ENCODE measurements at places on chromosomes 6 and 20.

GRCh38 chr6:31771992-31772358 lies 5.2 kb downstream of the VWA7 start:
- no peak for DNase-seq

- DNase-seq, result no peak
Measured at GRCh38 chr6:2514965-2515543, 235.7 kb downstream of the MYLK4 start.

GRCh38 chr6:1322696-1323219 lies 10.9 kb downstream of the FOXQ1 start:
- DNase-seq, result no peak

DNA sequence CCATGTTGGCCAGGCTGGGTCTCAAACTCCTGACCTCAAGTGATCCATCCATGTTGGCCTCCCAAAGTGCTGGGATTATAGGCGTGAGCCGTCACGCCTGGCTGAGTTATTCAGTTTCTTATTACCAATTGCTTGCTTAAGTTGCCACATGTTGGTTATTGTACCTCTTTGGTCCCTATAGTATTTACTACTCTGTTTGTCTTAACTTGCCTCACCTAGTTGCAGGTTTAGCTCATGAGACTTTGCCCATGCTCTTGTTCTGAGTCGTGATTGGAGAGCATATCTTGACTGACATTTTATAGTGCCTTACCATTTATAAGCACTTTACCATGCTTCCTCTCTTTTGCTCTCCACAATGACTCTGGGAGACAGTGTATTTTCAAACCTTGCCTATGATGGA lies 134.2 kb upstream of the HDGFL1 start:
- DNase-seq, result no peak

GRCh38 chr6:110337486-110337885 lies 20.7 kb downstream of the METTL24 start:
- DNase-seq, result no peak

DNA sequence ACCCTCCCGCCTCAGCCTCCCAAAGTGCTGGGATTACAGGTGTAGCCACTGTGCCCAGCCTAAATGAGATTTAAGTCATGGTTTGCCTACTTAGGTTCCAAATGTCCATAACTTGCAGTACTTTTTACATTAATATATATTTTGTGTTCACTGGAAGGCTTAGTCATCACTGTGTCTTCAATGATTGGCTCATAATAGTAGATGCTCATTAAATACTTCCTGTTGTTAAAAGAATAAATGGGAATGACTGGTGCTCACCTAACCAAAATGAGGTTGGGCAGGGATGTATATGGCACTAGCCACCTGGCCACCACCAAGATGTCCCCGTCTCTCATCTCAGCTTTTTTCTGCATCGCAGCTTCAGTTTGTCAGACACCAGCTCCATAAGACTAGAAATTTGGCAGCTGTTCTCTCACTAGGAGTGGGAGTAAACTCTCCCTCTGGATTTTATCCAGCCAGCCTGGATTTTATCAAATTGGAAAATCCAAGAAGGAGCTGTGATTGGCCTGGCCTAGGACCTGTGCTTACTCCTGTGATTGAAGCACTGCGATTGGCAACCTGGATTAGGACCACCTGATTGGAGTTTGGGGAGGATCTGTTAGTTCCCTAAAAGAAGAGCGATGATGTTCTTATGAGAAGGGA lies 1.1 kb upstream of the GLO1 start:
- no peak for DNase-seq

DNA sequence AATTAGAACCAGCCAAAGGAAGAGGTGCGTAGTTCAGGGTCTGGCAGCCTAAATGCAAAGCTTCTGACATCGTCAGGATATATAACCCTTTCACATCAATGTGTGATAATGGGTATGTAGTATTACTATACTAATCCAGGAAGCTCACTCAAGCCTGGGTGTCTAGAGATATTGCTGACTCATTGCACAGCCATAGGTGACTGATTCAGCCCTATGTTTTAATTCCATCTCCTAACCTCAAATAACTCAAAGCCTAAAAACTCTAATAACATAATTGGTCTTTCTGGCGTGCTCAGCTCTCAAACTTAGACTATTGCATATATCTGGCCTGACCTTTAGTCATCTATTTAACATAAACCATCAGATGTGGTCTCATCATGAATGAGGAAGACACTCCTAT lies 658.4 kb downstream of the TBC1D32 start:
- no peak for DNase-seq

DNA sequence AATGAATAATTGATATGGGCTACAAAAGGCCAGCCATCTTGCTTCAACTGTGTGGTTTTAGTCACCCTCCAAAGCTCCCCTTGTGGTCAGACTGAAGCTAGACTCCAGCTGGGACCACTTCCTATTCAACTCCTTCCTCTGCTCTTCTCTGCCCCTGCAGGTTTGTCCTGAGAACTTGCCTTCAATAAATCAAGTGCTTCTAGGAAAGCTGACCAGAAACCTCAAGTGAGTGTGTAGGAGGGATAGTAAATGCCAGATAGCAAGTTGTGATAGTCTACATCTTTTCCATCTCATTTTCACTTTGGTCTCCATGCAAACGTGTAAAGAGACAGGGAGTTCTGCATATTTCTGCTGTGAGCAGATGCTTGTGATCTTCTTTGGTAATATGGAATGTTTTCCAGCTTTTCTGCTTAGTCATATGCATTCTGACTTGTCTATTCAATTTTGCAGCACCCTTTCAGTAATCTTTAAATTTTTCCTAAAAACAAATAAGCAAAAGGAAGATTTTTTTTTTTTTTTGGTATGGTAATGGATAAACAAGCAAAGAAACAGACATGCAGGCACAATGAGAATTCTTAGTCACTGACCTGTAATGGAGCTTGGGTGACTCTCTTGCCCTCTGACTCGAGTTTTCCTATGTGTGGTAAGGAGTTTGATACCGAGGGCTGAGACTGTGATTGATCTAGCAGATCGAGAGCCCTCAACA lies 201.3 kb upstream of the BTBD3 start:
- no peak for DNase-seq

GRCh38 chr20:23148731-23149570 lies 62.8 kb upstream of the CD93 start:
- DNase-seq, result no peak

Measured in GM18507 (cell line).